ENCODE measurements at places on chromosomes 13 and 19.
A peak's percentile ranks its signal among the peaks of the same experiment; 100 is the strongest.

- DNase-seq, result no peak
These were observed 107.6 kb upstream of the RNF113B start for GRCh38 chr13:98284679-98285078.

DNA sequence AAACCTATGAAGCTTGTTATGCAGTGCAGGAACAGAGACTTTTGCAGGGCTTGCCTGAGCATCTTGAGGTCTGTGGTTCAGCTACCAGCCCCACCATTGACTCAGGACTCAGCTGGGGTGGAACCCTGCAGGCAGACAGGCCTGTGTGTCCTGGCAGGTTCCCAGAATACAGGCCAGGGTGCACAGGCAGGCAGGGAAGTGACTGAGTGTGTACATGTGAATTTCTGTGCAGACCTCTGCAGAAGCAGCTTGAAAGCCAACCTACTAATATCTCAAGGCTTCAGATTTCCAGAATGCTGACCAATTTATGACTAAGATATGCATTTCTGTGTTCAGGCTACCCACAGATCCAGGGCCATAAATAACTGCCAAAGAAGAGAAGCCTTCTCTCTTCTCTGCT lies 254.4 kb downstream of the DLEU7 start:
- no peak for DNase-seq

DNA sequence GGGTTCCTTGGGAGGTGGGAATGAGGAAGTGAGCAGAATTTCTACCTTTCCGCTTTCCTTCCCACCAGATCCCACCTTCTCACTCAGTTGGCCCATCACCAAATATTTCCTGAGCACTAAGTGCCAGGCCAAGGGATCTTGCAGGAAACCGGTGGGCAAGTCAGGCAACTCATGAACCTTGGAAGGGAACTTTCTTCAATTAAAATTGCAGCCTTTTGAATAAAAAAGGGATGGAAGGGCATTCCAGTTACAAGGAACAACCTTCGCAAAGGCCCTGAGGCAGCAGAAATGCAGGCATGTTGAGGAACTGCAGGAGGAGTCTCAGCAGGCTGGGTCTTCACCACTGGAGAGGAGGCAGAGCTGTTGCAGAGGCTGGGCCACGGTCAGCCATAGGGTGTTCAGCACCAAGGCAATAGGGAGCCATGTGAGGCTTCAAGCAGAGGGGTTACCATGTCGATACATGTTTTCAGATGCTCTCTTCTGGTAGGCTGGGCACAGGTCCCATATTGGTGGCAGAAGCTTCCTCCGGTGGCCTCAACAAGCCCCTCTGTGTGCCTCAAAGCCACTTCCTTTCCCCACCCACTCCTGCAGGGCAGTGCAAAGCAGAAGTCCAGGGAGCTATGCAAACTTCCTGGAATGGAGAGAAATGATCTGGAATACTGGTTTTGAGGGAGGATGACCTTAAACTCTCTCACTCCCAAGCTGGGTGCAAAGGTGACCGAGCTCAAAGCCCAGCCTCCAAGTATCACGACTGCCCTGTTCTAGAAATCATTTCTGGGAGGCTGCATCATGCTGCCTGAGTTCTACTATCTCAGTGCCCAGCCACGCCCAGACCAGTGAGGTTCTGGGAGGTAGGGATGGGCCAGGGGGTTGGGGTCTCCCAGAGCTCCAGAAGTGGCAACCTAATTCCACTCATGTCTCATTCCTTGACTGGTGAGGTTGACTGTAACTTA lies at the start of gene FUT6:
Gene FUT6 (minus strand): TSS at position 638 of the 953 bp plus-strand sequence. CDS start 7,135 bp downstream, outside the sequence.
- DNase-seq, result no peak

GRCh38 chr13:33686772-33687480 lies 131.0 kb upstream of the RFC3 start:
- DNase-seq, result no peak

DNA sequence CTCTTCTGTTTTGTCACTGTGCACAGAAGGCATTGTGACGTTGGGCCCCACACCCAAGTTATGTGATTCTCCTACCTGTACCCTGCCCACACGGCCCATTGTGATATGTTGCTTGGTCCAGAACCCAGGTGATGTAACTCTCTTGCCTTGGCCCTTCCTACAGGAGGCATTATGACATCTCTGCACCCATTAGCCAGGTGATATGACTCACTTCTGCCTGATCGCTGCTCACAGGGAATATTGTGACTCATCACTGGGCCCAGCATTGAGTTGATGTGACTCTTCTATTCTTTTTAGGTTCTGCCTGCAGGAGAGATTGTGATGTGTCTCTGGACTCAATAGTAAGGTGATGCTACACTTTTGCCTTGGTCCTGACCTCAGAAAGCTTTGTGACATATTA lies 65.4 kb upstream of the ZNF91 start:
- DNase-seq, result no peak

GRCh38 chr19:11659612-11660011 lies 62.3 kb downstream of the ZNF627 start:
- DNase-seq, result no peak

DNA sequence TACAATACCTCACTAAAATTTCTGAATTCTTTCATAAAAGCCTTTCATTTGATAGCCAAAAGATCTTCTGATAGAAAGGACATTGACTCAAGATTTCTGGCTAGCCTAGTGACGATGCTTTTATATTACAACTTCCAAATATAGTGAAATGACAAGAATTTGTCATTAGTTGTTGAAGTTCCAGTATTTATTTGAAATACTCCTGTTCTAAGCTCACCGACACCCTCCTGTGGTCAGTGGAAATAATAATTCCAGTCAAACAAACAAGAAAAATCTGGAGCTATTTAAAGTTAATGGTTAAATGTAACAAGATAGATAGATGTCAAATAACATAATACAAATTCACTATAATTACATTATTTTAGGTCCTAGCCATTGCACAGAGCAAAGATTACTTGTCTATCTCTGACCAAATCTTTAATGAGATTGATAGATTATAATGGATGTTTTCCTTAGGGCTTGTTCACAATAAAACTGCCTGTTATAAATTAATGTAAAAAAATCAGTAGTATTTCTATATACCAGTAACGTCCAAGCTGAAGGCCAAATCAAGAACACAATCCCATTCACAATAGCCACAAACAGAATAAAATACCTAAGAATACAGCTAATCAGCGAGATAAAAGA lies 195.5 kb downstream of the RGCC start:
- DNase-seq, result no peak

DNA sequence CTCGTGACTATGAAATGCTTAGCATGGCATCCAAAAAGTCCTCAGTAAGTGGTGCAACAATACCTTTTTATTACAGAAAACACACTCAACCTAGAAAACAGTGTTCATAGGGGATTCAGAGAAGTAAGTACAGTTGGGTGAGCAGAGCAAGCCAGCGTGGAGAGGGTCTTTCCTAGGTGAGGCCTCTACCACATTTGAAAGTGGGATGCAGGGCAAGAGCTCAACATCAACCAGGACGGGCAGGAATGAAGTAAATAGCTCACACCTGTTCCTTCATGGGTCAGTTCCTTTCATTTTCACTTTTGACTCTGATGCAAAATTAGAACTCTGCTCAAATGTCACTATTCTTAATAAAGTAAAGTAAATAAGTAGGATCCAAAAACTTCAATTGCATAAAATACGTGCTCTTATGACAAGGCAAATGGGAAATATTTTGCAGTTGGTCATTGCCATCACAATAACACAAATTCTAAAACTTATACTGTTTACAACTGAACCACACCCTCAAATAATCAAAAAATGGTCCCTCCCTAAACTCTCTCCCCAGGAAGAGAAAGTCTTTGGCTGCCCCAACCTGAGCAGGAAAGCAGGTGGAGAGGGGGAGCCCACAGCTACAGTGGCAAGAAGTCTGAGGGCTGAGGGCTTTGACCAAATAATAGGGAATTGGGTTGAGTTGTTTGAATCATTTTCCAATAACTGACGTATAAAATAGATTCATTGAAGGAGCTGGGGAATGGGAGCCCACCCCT lies 20.2 kb downstream of the CHAMP1 start:
- no peak for DNase-seq

DNA sequence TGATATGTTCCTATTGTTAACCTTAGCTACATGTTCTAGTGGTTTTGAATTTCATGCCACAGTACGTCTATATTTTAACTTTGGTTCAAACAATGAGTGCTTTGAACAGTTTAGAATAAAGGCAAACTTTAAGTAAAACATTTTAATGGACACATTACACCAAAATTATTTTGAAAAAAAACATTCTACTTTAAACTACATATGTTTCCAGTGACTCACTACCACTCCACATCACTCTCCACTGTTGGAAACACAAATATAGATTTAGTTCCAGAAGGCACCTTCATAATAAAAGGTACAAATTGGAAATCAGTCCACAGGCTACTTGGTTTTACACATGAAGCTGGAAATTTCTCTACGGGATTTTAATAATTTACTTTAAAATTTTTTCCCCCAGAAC lies 373.5 kb downstream of the MYO16 start:
- DNase-seq, result no peak

- no peak for DNase-seq
These were observed 166.6 kb downstream of the NDFIP2 start for GRCh38 chr13:79647533-79647932.

- DNase-seq, result no peak
These were observed 45.8 kb upstream of the RCBTB2 start for GRCh38 chr13:48578516-48579164.

GRCh38 chr19:8680676-8681344 lies 17.8 kb downstream of the ACTL9 start:
- DNase-seq, result no peak

- no peak for DNase-seq
These were observed 116.6 kb upstream of the KLF12 start for GRCh38 chr13:74250738-74251190.

GRCh38 chr19:3760871-3761361 lies 576 bp downstream of the APBA3 start:
- peak; percentile 20 for DNase-seq

DNA sequence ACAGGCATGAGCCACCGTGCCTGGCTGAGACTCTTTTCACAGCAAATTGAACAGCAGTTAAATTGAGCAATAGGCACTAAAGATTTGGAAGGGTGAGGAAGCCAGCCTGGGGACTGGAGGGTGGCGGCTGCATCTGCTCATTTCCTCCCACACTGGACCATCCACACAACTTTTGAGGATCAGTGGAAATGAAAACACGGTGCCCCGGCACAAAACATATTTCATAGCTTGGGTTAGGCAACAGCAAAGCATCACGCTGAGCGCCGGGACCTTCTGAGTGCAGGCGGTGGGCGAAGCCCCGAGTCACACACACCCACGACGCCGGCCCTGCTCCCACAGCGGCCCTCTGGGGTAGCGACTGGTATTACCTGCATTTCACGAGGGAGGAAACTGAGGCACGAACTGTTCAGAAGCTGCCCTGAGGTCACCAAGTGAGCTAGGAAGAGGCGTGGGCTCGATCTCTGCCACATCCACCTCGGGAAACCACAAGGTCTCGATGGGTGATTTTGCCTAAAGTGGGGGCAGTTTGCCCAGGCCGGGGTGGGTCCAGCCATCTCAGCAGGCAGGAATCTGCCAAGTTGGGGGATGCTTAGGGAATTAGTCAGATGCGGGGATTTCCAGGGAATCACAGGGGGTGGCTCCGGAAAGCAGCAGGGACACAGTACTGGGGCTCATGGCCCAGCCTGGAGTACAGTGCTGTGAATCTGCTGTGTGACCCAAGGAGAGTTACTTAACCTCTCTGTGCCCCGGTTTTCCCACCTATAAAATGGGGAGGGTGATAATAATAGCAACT lies 3.5 kb upstream of the SBNO2 start:
- DNase-seq, result no peak

DNA sequence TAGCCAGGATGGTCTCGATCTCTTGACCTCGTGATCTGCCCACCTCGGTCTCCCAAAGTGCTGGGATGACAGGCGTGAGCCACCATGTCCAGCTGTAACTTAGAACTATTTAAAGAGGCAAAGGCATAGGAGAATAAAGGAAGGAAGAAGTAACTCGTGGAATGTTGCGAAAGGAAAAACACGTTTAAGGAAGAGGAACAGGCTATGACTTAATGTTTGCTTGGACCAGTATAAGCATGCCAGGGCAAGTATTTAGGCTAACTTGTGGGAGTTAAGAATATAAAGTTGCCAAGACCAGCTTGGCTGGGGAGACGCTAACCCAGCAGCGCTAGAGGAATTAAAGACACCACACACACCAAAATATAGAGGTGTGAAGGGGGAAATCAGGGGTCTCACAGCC lies 33.5 kb downstream of the ZNF844 start:
- no peak for DNase-seq

- DNase-seq, result no peak
These were observed 33.1 kb downstream of the BICRA start for GRCh38 chr19:47641891-47642485.

GRCh38 chr19:35388277-35389054 lies 17.6 kb downstream of the GPR42 start:
- DNase-seq, result no peak

GRCh38 chr13:87035526-87035925 lies 635.6 kb upstream of the SLITRK5 start:
- no peak for DNase-seq

- no peak for DNase-seq
These were observed 31.9 kb downstream of the CRTC1 start for GRCh38 chr19:18715416-18715815.

- DNase-seq, result no peak
These were observed 545.4 kb upstream of the GPC6 start for GRCh38 chr13:92681239-92681638.

DNA sequence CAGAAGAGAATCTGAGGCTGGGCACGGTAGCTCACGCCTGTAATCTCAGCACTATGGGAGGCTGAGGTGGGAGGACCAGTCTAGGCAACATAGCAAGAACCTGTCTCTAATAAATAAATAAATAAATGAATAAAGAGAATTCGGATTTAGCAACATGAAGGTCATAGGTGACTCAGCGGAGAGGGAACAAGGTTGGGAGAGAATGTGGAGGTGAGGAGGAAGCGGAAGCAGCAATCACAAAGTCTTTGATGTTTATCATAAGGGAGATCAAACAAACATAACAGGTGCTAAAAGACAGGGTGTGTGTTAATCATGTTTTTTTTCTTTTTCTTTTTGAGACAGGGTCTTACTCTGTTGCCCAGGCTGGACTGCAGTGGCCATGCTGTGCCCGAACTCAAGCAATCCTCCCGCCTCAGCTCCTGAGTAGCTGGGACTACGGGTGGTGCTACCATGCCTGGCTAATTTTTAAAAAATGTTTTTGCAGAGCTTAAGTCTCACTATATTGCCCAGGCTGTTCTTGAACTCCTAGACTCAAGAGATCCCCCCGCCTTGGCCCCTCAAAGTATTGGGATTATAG lies 16.3 kb downstream of the PBX4 start:
- DNase-seq, result peak; percentile 20

DNA sequence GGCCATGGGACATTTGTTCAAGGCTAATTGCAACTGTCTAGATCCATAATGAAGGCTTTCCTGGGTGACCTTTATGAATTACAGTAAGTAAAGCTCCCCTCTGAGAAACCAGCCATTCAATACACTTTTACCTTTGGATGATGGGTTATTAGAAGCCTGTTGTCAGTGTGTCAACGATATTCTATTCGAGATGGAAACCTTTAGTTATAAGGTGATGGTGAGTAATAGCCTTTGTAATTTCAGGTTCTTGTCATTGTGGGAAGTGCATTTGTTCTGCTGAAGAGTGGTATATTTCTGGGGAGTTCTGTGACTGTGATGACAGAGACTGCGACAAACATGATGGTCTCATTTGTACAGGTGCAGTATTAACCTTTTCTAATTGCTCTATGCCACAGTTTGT lies 261.7 kb downstream of the ITGBL1 start:
- no peak for DNase-seq
